ENCODE measurements at places on chromosomes 11 and 22.

GRCh38 chr22:27004434-27004833 is 347.0 kb downstream of the MIAT start:
- DNase-seq, result no peak

GRCh38 chr11:107821199-107821927 is 37.2 kb downstream of the SLC35F2 start:
- DNase-seq, result no peak

- DNase-seq, result no peak
Observed at GRCh38 chr11:46160100-46160499, 38.8 kb upstream of the PHF21A start.

DNA sequence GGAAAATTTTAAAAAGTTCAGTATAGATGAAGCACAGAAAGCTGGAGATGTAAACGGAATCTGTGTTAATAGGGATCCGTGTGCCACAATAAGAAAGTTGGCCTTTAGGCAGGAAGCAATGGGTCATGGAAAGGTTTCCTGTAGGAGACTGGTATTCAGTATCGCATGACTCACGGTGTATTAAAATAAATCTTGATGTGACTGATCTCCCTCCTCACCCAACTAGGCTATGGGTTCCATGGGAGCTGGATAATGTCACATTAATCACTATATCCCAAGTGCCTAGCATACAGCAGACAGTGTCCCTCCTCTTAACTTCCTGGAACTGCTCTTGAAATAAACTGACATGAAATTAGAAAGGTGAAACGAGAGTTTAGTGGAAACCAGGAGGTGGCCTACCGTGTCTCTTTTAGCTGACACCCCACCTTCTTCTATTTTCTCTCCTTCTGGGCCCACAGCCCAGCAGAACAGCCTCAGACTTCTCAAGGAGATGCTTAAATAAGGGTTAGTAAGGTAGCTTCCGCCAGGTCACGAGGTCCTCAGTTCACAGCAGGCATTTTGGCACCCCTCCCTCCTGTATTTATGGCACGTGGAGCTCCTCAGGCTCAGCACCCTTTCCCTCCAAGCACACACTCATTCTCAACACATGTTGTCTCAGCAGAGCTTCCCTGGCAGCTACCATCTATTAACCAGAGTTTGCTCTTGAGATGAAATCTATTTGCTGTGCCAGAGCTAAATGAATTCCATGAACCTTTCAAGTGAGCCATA is 118.8 kb downstream of the NXPE2 start:
- no peak for DNase-seq

GRCh38 chr11:14898906-14899305 is 6.9 kb upstream of the CYP2R1 start:
- DNase-seq, result no peak

DNA sequence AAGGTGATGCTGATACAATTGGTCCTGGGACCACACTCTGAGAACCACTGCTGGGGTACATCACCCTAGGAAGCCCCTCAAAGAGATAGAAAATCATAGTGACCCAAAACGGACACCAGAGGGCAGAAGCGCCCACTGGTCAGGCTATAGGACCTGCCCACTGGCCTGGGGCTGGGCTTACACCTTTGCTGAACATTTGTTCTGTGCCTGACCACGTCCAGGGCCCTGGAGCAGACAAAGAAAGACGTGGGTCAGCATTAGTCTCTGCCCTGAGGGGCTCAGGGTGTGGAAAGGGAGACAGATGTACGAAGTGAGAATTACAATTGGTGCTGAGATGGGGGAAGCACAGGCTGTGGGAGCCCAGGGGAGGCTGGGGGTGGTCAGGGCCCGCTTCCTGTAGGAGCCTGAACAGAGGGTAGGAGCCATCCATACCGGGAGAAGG is 14.4 kb upstream of the SERPINH1 start:
- no peak for DNase-seq

DNA sequence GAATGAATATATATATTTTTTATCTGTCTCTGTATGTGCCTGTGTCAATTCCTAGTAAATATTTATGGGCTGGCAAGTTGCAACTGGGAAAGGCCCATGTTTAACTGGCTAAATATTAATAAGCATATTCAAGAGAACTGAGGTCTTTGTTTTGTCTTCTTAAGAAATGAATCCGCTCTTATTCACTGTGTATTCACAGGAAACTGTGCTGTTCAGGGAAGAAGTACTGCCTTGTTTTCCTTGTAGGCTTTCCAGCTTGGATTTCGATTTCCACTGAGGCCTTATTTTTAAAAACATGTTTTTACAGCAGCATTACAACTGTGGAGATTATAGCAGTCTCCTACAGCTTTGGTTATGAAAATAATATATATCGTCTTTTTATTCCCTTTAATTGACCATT is 64.7 kb downstream of the LDLRAD3 start:
- no peak for DNase-seq

DNA sequence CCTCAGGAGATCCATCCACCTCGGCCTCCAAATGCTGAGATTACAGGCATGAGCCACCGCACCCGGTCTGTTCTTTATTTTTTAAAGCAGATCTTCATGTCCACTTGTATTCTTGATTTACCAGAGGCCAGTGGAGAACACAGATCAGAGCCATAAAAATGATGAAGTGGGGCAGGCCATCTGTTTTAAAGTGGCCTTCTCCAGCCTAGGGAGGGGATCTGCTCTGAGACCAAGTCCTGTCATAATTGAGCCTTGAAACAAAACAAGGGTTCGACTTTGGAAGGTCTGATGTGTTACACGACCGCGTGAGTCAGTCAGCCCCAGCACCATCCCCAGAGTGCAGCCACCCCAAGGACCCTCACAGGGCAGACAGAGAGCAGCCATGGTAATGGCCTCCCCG is 27.5 kb downstream of the ABCC8 start:
- no peak for DNase-seq

DNA sequence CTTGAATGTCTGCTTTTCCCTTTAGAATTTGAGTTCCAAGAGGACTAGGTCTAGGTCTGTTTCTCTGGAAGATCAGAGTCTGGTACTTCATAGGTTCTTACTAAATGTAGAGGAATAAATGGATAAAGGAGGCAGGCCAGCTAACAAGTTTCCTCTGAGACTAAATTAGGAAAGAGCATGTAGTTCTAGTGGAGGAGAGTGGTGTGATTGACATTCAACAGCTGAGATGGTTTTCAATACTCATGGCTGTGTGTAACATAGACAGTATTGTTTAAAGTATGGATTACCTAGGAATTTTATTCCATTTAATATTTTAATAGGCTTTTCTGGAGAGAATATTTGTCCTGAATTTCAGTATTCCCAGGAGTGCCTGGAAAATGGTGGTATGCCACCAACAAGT is 364.7 kb downstream of the METTL15 start:
- no peak for DNase-seq

DNA sequence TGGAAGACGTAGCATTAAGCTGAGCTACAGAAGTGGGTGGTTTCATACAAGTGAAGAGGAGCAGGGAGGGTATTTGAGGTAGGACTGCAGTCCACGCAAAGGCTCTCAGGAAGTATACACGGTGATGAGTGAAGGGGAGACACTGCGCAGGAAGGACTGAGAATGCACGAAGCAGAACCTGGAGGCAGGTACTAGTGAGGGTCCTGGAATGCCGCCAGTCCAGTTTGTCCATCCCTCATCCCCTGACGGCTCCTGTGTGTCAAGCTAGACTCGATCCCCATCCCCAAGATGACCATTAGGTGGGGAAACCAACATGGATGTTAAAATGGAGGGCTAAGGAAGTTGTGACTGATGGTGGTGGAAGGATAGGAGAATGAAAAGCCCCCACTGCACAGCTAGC is 23.8 kb downstream of the ART5 start:
- DNase-seq, result no peak

GRCh38 chr11:12543596-12544415 is 130.4 kb upstream of the TEAD1 start:
- no peak for DNase-seq

DNA sequence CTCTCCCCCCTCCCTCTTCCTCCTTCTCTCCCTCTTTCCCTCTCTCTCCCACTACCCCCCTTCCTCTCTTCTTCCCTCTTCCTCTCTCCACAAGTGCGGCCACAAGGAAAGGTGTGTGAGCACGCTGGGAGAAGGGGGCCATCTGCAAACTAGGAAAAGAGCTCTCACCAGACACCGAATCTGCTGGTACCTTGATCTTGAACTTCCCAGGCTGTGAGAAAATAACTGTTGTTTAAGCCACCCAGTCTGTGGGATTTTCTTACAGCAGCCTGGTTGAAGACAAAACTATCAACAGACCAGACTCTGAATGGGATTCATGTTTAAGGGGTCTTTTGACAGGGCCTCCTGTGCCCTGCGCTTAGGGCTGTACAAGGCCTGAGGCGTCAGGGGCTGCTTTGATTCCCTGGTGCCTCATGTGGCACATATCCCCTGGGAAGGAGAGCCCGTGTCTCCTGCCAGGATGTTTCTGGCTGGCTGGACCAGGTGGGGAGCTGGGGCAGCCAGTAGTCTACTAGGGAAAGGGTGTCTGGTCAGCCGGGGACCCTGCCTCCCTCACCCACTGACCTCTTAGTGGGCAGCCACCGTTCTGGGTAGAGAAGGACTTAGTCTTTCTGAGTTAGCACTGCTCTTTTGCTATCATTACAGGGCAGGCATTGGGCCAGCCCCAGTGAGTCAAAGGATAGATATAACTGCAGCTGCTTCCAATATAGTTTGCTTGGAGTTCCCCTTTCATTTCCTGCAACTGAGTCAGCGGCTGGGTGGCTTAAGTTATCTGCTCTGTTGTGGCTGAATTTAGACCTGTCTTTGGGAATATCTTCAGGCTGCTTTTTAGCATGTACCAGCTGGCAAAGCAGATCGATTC is 6.2 kb downstream of the PANX1 start:
- peak; percentile 25 for DNase-seq

DNA sequence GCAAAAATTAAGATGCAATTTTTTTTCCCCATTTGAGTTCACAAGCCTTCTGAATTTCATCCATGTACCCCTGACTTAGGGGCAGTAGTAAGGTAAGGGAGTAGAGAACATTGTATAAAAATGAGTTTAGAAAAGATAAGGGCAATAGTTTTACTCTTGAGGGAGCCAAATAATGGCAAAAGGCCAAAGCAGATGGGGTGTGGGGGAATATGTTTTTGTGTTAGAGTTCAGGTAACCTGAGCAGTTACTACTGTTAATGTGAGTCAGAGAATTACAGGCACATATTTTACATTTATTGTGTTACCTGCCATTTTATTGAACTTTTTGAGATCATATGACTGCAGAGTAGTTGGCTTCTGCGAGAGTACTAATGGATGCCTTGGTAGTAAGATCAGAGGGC is 3.1 kb downstream of the EED start:
- no peak for DNase-seq

- no peak for DNase-seq
Observed at GRCh38 chr22:22351366-22351765, 106.8 kb downstream of the VPREB1 start.

DNA sequence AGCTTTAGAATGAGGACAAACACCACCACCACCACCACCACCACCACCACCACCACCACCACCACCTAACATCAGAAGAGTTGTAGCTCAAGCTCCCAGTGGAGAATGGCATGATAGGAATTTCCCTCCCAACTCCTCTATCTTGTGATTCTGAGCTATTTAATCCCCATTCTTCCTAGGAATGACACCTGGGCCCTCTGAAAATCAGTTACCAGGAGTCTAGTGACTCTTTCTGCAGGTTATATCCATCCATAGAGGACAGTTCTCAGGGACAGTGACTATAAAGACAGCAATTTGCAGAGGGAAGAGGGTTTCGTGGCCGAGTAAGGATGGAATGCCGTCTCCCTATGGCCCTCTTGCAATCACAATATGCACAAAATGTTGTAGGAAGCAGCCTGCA is 27.8 kb downstream of the MYH9 start:
- no peak for DNase-seq

GRCh38 chr11:16758382-16759024 is 20.1 kb downstream of the C11orf58 start:
- DNase-seq, result no peak
